ENCODE measurements at places on chromosomes 12 and 14.

DNA sequence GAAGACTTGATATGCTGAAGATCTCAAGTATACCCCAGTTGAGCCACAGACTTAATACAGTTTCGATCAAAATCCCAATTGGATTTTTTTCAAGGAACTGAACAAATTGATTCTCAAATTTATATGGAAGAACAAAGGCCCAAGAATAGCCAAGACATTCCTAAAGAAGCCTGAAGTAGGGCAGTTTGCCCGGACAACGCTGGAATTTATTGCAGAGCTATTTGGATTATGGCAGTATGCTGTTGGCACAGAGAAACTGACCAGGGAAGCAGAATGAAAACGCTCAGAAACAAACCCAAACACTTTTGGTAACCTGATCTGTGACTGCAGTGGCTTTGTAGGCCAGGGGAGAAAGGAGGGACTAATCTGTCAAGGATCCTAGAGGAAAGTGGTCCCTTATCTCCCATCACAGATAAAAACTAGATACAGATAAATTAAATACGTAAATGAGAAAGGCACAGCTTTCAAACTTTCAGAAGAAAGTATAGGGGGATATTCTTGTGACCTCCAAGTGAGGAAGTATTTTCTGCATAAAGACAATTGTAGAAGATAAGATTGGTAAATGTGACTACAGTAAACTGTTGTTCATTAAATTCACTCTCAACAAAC lies 35.9 kb upstream of the GSC start:
- ATAC-seq, result no peak

DNA sequence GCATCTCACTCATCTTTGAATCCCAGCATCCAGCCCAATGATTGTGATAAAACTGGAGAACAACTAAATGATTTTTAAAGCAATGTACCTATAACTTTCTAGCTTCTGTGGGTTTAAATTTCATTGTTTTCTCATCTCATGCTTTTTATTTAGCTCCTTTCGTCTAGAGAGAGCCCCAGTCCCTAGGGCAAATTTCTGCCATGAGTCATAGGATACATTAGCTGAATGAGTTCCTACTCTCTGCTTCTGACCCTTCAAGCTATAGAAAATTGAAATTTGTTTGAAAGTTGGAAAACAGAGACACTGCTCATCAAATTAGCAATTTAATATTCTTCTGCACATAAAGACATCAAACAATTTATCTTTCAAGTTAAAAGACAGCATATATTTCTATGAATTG lies 113.9 kb downstream of the KIF21A start:
- no peak for ATAC-seq

GRCh38 chr12:28507033-28507432 lies 316.8 kb downstream of the CCDC91 start:
- no peak for ATAC-seq

DNA sequence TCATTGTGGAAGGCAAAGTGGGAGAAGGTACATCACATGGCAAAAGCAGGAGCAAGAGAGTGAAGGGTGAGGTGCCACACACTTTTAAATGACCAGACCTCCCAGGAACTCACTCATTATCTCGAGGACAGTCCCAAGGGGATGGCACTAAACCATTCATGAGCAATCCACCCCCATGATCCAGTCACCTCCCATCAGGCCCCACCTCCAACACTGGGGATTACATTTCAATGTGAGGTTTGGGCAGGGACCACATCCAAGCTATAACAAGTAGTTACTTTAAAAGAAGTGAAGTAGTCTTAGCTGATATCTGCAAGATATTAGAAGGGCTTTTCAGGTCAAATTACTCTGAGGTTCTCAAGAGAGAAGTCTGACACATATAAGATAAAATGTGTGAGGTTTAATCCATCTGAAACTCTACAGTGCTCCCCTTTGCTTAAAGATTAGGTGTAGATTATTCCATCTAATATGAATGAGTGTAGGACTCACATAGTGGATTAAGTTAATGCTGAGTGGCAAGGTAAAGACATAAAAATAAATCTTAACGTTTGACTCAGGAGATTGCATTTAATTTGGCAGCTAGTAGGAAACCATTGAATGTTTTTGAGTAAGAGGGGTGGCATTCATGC lies 130.8 kb downstream of the TMX1 start:
- no peak for ATAC-seq

DNA sequence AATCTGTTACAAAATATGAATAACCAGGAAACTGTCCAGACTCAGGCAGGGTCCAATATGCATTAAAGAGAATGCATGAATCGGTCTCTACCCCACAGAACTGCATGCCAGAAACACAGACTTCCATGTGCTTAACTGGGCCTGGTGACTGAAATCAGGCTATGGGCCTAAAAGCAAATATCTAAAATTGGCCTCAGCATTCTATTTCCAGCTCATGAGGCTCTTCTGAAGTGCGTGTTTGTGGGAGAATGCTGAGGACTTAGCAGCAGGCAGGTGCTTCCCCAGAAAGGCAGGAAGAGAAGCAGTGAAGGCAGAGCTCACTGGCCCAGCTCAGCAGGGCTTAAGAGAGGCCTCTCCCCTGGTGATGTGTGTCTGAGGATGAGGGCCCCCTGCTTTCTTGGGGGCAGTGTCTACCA lies 48.5 kb downstream of the ADGRD1 start:
- no peak for ATAC-seq

DNA sequence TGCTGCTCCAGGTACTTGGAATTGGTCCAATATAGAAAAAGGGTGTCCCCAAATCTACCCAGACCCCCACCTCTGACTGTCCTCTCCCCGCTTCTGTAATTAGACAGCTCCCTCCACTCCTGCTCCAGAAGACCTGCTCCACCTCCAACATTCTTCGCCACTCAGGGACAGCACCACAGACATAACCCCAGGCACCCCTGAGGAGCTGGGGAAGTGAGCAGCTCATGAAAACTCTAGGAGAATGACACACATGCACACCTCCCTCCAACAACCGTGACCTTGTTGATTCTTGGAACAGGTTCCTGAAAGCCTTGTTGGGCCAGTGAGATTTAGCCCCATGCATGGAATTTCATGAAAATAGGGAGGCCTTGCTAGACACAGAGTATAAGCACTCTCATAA lies 8.2 kb downstream of the KRT4 start:
- no peak for ATAC-seq

- ATAC-seq, result no peak
Observed at GRCh38 chr12:16531621-16532020, 74.3 kb downstream of the LMO3 start.

DNA sequence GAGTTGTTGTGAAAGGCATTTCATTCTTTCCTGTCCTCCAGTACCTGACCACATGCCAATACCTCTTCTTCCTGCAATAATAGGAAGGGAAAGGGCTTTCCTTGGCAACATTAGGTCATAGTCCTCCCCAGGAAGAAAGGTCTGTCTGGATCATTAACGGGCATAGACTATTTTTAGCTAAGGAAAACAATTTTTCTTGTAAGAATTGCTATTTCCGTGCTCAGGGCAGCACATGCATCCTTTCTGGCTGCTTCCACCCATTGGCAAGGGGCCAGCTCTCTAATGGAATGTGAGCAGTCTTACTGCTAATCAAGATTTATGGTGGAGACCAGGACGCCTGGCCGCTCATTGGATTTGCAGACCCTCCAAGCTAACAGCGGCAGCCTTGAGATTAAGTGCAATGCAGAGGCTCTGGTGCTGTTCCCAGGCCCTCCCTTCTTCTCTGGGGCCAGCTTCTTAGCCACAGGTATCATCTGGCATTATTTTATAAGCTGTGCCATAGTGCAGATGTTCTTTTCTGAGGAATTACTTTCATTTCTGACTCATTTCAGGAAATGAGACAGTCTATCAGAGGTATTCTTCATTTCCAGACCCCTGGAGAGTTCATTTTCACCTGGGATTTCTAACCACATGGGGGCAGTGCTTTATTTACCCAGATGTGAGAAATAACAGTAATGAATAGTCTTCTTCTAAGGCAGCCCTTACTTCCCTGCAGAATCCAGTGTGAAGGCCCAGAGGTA lies 52.9 kb downstream of the ANO6 start:
- ATAC-seq, result peak; percentile 65

DNA sequence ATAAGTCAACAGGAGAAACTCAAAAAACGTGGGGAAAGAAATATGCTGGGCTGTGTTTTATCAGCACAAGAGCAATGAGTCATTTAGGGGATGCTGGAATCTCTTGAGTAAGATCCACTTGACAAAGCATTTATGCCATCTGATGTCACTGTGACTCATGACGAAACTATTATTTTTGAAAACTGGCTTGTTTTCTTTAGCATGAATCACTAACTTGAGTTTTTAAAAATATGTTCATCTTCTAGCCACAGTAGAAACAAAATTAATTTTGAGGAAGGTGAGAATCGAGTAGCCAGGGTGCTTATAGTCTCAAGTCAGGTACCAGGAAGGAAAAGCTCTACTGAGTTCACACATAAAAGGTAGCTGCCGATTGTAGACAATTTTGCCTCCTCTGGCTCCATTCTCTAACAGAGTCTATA lies 456.2 kb upstream of the MGAT4C start:
- peak; percentile 62 for ATAC-seq

- ATAC-seq, result no peak
Observed at GRCh38 chr12:79143803-79144202, 279.2 kb downstream of the SYT1 start.

- ATAC-seq, result no peak
Observed at GRCh38 chr12:114984634-114985061, 300.7 kb upstream of the TBX3 start.

DNA sequence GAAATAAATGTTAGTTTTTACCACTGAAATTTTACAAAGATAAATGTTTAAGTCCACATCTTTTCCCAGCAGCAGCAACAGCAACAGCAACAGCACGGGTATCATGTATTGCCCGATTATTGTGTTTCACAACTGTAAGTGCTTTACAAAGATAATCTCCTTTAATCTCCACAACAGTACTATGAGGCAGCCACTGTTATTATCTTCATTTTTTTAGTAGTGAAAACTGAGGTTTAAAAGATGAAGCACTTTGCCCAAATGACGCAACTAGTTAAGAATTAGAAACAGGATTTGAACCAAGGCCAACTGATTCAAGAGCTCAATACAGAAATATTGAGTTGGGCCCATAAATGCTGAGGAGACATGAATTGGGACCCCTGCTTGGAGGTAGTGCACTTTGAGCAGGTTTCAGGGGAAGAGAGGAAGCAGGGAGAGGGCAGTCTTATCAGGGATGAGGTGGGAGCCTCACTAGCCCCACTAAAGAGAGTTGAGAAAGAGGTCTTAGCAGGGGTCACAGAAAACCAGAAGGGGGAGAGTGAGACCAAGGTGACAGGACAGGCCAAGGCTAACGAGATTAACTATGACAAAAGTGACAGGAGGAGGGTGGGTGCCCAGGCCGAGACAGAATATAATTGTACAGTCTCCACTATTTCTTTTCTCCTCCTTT lies 15.3 kb downstream of the KRT2 start:
- ATAC-seq, result no peak

- ATAC-seq, result no peak
Observed at GRCh38 chr12:19288603-19289244, 150.6 kb upstream of the AEBP2 start.

DNA sequence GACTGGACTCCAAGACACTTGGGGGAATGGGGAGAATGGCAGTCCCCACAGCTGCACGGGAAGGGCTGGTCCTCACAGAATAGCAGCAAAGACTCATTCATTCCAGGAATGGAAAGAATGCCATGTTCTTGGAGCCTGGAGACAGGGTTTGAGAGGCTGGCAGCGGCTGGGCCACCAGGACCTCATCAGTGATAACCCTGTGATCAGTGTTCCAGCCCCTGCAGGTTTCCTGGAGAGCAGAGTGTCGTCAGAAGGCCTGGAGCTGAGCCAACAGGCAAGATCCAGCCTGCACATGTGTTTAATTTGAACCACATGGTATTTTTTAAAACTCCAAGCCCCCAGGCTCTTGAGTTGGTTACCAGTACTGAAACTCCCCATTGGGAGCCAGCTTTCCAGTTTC lies 11.3 kb downstream of the BDKRB1 start:
- ATAC-seq, result no peak

GRCh38 chr12:105355752-105356151 lies 25.3 kb downstream of the C12orf75 start:
- peak; percentile 31 for ATAC-seq

DNA sequence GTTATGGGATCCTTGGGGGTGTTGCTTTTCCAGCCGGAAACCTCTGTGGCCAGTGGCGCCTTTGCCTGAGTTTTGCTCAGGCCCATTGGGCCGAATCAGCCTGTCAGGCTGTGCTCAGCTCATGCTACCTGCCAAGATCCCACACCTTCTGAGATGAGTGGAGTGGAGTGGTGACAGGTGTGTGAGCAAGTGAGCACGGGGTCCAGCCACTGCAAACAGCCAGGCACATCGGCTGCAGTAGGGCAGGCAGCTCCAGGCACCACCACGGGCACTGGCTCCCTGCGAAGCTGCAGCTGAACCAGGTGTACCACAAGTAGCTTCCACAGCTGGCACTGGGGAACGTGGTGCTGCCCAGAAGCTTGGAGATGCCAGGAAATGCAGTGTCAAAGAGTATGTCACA lies 21.1 kb upstream of the WDR89 start:
- no peak for ATAC-seq

GRCh38 chr12:130832561-130833209 lies 6.4 kb downstream of the STX2 start:
- ATAC-seq, result peak; percentile 65

GRCh38 chr12:12011880-12012260 lies 58.9 kb upstream of the BCL2L14 start:
- no peak for ATAC-seq

DNA sequence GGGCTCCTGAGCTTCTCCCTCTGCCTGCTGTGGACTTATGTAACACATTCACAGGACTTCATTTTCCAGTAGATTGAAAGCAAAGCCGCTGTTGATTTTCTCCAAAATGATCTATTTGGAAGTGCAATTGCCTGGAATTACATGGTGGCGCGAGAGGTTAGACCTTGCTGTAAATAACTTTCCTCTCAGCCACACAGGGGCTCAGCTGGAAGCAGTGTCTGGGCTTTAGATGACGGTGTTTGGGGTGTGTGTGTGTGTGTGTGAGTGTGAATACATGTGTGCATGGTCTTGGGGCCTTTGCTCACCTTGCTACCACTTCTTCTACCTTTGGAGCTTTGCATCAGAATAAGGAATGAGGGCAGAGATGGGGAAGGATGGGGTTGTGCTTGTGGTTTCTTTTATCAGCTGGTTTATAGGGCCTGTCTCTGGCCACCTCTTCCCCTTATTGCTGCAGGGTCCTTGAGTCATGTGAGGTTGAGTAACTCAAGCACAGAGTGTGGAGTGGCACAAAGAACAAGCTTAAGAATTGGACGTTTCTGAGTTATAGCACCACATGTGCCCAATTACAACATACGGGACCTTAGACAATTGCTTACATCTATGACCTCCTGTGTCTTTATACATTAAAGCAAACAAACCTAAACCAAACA lies 280.6 kb downstream of the NRXN3 start:
- ATAC-seq, result no peak

DNA sequence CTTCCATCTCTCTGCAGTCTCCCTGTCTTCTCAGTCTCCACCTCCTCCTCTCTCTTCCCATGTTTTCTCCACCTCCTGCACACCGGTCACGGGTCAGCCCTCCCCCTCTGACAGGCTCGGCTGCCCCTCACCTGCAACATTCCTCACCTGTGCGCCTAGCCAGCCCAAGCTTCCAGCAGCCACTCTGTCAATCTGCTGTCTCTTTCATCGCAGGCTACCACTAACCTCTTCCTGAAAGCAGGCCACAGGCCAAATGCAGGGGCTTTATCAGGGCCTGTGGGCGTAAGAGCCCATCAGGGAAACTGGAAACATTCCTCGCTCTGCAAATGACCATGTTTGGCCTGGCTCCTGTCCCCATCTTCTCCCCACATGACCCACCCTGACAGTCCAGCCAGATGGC lies 34.5 kb downstream of the CMKLR1 start:
- ATAC-seq, result no peak

- ATAC-seq, result peak; percentile 94
Observed at GRCh38 chr12:113271853-113272561, 50.7 kb downstream of the TPCN1 start.

GRCh38 chr14:51396222-51396815 lies 156.3 kb downstream of the TMX1 start:
- ATAC-seq, result peak; percentile 76

Data from gastroesophageal sphincter (tissue), 4 donors.